ENCODE measurements at places on chromosomes 6 and 20.

DNA sequence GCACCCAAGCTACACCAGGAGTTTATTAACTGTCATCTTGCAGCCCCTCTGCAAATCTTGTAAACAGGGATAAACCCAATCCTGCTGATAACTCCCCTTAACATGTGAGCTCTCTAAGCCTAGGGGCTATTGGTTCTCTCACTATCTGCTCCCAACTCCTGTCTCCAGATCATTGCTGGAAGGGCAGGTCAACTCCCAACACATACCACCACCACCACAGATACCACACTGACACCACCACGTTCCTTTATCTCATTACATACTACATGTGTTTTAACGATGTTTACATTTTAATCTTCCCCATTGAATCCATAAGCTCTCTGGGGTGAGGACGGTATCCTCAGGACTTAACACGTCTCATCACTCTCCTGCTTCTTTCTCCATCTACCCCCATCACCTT is 51.8 kb downstream of the SIM1 start:
- no peak for DNase-seq

DNA sequence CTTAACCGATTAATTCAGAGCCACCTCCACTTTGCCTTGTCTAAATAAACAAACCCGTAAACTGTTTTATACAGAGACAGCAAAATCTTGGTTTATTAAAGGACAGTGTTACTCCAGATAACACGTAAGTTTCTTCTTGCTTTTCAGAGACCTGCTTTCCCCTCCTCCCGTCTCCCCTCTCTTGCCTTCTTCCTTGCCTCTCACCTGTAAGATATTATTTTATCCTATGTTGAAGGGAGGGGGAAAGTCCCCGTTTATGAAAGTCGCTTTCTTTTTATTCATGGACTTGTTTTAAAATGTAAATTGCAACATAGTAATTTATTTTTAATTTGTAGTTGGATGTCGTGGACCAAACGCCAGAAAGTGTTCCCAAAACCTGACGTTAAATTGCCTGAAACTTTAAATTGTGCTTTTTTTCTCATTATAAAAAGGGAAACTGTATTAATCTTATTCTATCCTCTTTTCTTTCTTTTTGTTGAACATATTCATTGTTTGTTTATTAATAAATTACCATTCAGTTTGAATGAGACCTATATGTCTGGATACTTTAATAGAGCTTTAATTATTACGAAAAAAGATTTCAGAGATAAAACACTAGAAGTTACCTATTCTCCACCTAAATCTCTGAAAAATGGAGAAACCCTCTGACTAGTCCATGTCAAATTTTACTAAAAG is 2.7 kb downstream of the FOXC1 start:
- no peak for DNase-seq

- peak; percentile 53 for DNase-seq
Observed at GRCh38 chr20:39264506-39265172, 302.5 kb downstream of the DHX35 start.

GRCh38 chr6:582370-582769 is 74.5 kb downstream of the HUS1B start:
- DNase-seq, result no peak

All from NCI-H1694 treated with DMSO at 0.1 percent for 48 hours (cell line).